ENCODE measurements at places on chromosomes 11 and 22.

DNA sequence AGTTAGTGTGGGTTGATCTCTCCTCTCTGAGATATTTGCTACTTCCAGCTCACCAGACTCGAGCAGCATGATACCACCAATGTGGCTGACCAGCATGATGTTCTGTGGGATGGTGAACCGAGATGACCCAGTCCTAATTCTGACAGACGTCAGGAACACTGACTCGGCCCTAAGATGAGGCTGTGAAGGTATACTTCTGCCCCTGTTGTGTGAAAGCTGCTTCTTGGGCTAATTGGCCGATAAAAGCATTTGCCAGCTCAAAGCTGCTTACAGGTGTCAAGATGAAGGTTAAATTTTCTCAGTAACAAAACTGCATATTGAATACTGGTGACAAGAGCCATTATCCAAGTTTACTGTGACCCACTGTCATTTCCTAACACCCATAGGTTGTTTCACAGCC lies 151.4 kb downstream of the BRD1 start:
- DNase-seq = no peak

DNA sequence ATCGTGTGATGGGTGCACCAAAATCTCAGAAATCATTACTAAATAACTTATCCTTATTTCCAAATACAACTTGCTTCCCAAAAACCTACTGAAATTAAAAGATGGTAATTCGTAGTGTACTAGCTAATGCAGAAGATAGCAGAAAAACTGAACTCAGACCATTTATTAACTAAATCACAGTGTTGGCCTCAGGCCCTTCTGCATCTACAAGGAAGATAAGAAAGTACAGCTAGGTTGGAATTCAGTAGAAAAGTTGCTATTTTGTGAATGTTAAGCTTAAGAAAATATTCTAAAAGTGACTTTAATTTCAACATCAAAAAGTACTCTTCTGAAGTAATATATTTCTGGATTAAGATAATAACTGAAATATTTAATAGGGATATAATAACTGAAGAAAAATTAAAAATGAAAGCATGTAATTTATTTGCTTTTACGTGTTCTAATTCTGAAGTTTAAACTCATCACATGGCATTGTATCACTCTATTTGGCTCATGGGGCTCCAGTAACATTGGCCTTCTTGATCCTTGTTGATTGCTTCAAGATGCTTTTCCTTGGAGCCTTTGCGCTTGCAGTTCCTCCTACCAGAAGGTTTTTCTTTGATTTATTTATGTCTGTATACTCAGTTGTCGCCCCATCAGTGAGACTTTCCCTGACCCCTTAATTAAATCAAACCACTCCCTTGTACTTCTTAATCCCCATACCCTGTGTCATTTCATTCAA lies 847.9 kb upstream of the ANO3 start:
- DNase-seq = no peak

- DNase-seq = no peak
Observed at GRCh38 chr11:17528181-17528691, 16.0 kb downstream of the USH1C start.

DNA sequence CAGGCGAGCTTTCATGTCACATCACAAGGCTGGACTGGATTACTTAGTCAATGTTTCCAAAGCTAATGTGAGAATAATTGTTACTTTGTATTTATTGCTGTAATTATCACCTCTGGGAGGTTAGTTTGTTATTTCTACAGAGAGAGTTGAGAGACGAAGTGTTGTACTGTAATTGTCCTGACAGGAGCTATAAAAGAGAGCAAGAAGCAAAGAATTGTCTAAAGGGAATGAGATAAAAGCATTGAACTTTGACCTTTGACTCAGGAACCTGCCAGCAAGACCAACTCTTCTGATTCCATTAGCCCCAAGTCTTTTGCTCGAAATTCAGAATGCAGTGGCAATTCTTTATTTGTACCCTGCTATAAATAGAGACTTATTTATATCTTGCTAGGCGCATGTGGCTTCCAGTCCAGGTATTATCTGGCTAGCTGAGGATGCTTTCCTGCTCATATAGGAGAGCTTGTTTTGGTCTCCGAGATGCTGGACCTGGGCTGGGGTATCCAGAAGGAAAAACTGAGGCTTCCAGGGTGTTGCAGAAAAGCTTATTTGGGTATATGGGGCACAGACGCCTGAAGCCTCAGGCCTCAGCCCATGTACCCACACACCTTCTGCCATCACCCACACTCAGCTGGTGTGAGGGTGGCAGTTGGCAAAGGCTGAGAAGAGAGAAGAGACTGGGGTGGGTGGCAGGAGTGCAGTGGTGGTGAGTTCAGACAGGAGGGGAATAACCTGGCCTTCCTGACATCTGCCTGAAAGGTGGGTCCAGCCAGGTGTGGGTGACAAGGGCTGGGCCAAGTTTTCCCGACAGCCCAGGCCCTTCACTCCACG lies 40.7 kb downstream of the SYT13 start:
- no peak for DNase-seq

DNA sequence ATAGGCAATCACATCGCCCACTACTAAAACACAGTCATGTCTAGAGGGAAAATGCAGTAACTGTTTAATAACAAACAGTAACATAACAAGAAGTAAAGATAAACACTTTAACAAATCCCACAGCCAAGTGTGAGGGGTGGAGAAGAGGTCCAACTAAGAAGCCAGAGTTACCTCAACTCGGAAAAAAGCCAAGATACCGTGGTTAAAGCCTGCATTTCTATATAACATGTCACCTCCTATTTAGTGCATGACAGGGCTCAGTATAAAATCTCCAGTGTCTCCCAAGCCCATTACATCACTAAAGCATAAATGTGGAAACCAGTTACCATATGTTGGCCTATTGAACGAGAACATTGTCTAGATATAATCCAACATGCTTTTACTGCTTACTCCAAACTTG lies 281.7 kb downstream of the LRRC4C start:
- DNase-seq = no peak

DNA sequence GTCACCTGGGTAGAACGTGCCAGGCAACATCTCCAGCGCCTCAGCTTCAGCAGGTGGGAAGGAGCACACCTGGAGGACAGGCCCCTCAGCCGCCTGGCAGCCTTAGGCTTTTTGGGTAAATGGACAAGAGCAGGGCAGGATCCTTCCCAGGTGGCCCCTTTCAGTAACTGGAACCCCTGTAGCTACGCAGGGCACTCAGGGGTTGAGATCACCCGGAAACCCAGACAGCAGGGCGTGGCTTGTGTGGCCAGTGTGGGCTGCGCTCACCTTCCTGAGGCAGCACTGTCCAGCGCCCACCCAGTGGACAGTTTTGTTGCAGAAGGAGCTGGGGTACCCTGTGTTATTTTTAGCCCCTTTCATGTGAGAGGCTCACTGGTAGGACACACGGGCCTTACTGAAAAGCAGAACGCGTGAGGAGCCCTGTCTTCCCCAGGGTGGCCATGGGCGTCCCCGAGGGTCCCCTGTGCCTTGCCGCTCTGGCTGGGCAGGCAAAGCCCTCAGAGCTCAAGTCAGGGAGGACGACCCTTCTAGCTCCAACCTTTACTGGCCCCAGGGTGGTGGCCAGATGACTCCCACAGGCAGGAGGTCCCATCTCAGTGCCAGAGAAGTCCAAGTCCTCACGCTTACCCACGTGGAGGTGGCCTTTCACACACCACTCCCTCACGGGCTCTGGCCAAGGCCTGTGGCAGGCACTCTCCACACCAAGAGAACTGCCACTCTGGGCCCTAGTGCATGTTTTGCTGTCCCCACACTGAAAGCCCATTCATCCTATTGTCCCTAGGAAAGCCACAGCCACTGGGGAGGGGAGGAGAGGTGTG lies 75.8 kb downstream of the CTTN start:
- DNase-seq = no peak

DNA sequence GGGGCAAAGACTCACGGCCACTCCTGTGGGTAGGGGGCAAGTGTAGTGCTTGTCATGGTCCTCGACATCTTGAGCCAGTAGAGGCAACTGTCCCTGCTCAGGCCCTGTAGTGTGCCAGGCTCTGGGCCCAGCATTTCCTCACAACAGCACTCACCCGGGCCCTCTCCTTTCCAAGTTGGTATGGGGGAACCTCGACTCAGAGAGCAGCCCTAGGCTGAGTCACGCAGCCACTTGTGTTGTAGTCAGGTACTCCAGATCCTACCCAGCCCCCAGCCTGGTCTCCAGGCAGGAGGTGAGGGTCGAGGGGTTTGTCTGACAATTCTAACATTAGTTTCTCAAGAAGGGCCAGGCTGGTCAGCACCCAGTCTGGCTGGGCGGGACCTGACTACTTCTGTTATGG lies 4.1 kb downstream of the RELT start:
- DNase-seq = no peak

DNA sequence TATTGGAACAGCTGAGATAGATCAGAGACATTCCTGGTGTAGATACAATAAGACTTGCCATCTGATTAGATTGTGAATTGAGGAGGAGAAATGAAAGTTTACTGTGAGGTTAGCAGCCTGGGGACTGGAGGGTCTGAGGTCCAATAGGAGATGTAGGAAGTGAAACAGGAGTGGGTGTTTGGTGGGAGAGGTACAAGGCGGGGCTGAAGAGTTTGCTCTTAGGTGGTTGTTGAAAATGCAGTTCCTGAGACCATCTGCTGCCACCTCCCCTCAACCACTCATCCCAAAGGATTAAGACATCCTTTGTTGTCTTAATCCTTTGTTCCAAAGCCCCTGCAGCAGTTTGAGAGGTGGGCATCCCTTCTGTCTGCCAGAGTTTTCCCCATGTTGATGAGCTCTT lies 14.8 kb downstream of the PIWIL4 start:
- no peak for DNase-seq
